ENCODE measurements at places on chromosomes 5 and 9. TPM values are rescaled to one million over a fixed set of nuclear protein-coding genes. Genes with fewer than 3 reads are reported as not detected.

The IL31RA gene
- total RNA-seq = 3.3 TPM

The CEP120 gene
- 17.7 TPM for total RNA-seq

The CENPK gene
- 20.9 TPM for total RNA-seq

The PLPP7 gene
- total RNA-seq = 9.3 TPM

The MVB12B gene
- total RNA-seq = 3.8 TPM

The REEP5 gene
- 36.8 TPM for total RNA-seq
